Bronchial smooth muscle cell (primary cell): ENCODE measurements at places on chromosomes 4 and X. TPM values are rescaled to one million over a fixed set of nuclear protein-coding genes. Genes with fewer than 3 reads are reported as not detected.

MTNR1A gene
- not detected in 2 replicates for total RNA-seq

AFM gene
- not detected in 2 replicates for total RNA-seq

NKX3-2 gene
- 0.60 and 2.4 TPM in 2 replicates for total RNA-seq

HSFX2 gene
- total RNA-seq = 0.26 and 0.32 TPM in 2 replicates

DMP1 gene
- not detected in 2 replicates for total RNA-seq

IL15 gene
- 2.4 and 5.0 TPM in 2 replicates for total RNA-seq

OPHN1 gene
- 8.8 and 11.8 TPM in 2 replicates for total RNA-seq

FMR1NB gene
- not detected in 2 replicates for total RNA-seq

WFS1 gene
- total RNA-seq = 15.6 and 21.1 TPM in 2 replicates

LEF1 gene
- not detected in 2 replicates for total RNA-seq

YY2 gene
- 0.94 and 1.4 TPM in 2 replicates for total RNA-seq

FDCSP gene
- not detected in 2 replicates for total RNA-seq

ADH1A gene
- total RNA-seq = 0.09 and 0.16 TPM in 2 replicates

MAGEA9B gene
- total RNA-seq = not detected in 2 replicates

HTN3 gene
- not detected in 2 replicates for total RNA-seq

MAGEC3 gene
- total RNA-seq = not detected in 2 replicates

PLXNA3 gene
- total RNA-seq = 9.1 and 16.4 TPM in 2 replicates
